ENCODE measurements at places on chromosomes 4 and X.

GRCh38 chrX:13569479-13570260 is at the start of gene EGFL6:
TSS of gene EGFL6 (plus strand) at chrX:13569601. CDS start at chrX:13569862, 261 bp downstream.
- DNase-seq: no peak

GRCh38 chr4:7161721-7162214 is 30.6 kb upstream of the SORCS2 start:
- DNase-seq: no peak

DNA sequence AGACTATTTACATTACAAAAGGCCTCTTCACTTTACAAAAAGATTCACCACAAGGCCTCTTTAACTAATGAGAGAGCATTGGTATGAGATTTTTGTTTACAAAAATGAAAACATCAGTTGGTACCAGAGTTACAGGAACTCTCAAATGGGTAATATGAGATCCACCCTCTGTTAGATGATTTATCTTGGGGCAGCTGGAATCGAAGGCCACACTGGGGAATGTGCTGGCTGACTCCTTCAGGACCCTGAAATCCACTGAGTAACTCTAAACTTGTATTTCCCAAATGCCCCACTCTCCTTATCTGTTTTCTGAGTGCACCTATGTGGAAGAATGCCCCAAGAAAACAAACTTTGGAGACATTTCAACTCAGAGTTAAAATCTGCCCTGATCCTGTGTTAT is 232.9 kb upstream of the F9 start:
- DNase-seq: no peak

GRCh38 chr4:7398104-7398423 is 36.7 kb downstream of the PSAPL1 start:
- DNase-seq: no peak

- no peak for DNase-seq
Observed at GRCh38 chrX:40933706-40934425, 151.4 kb upstream of the USP9X start.

DNA sequence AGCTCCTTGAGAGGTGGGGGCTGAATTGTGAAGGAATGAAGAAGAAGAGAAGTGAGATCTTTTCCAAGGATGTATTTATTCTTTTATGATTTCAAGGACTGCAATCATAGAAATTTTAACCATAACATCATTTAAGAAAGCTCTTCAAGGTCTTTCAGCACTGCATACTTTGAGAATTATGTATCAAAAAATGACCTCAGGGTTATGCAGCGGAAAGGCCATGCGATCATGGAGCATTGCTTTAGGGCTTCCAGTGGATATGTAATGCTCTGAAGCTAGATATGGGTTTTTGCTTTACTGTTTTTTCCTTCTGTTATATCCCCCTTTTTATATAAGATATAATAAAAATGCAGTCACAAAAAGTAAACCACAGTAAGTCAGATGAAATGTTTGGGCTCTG is 38.7 kb downstream of the SGMS2 start:
- no peak for DNase-seq

GRCh38 chrX:100973411-100973810 is 3.9 kb downstream of the ARL13A start:
- DNase-seq: no peak

GRCh38 chr4:68569466-68570121 is 6.5 kb downstream of the UGT2B17 start:
- DNase-seq: no peak

- no peak for DNase-seq
Observed at GRCh38 chrX:16136080-16136479, 12.7 kb downstream of the GRPR start.

GRCh38 chr4:151434183-151434860 is 25.3 kb downstream of the FHIP1A start:
- DNase-seq: no peak

- DNase-seq: no peak
Observed at GRCh38 chr4:61485056-61485455, 284.9 kb downstream of the ADGRL3 start.
